Caco-2 (cell line): ENCODE measurements at places on chromosomes 1 and 21. TPM values are rescaled to one million over a fixed set of nuclear protein-coding genes. Genes with fewer than 3 reads are reported as not detected.

KCNQ4 gene
- total RNA-seq = 1.4 and 1.6 TPM in 2 replicates

IKBKE gene
- 9.0 and 12.7 TPM in 2 replicates for total RNA-seq

OR2T29 gene
- not detected in 2 replicates for total RNA-seq

FCRL5 gene
- total RNA-seq = not detected in 2 replicates

OR2L8 gene
- not detected in 2 replicates for total RNA-seq

MAP10 gene
- not detected in 2 replicates for total RNA-seq

DCDC2B gene
- not detected in 2 replicates for total RNA-seq

FNDC10 gene
- 13.6 and 15.6 TPM in 2 replicates for total RNA-seq

SPRR1B gene
- not detected in 2 replicates for total RNA-seq

FAM72D gene
- 5.1 and 5.9 TPM in 2 replicates for total RNA-seq

GRIK1 gene
- not detected in 2 replicates for total RNA-seq

KRTAP10-3 gene
- not detected in 2 replicates for total RNA-seq

SPRR2E gene
- total RNA-seq = not detected in 2 replicates
